Right lung (tissue), 10 donors: ENCODE measurements at places on chromosomes 2 and 18. TPM values are rescaled to one million over a fixed set of nuclear protein-coding genes. Genes with fewer than 3 reads are reported as not detected.

Gene RNPEPL1
- 36.7 TPM for polyA plus RNA-seq

DNA sequence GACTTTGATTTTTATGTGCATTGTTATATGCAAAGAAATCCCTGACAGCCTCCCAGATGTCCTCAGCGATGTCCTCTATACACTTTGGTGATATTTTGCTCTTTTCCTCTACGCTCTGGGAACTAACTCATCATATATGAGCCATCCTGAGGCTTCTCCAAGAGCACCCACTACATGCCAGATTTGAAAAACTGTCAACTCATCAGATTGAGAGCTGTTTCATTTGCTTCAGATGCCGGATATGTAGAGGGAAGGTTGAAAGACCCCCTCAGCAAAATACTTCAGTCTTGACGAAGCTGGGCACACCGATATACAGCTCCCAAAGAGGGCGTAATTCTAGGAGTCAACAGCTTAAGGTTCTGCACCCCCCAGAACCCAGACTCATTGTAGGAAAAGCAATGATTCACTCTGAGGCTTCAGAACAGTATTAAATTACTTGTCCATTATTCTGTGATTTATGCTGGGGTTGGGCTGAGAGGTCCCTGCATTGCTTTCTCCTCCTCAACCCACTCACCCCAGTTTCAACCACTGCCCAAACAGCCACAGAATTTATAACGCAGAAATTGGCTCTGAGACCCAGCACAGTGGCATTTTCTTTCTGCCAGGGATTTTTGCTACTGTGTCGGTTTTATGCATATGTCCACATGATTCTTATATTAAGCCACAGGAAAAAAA lies 341.8 kb downstream of the ALK start:
- no peak for DNase-seq

DNA sequence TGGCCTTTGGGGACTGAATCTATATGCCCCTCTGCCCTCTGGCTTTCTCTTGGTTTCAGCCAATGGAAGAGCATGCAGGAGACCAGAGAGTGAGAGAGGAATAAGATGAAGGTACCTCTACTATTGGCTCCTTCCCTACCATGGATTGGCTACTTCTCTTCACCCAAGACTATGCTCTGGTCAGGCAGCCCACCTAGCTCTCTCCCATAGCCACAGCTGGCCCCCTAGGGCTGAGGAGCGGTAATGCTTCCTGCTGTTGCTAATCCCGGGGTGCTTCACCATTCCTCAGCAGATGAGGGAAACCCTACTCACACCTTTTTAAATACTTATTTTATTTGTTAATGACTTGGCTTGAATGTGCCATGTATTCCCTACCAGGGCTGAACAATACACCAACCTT lies 142.4 kb downstream of the MREG start:
- DNase-seq = no peak

DNA sequence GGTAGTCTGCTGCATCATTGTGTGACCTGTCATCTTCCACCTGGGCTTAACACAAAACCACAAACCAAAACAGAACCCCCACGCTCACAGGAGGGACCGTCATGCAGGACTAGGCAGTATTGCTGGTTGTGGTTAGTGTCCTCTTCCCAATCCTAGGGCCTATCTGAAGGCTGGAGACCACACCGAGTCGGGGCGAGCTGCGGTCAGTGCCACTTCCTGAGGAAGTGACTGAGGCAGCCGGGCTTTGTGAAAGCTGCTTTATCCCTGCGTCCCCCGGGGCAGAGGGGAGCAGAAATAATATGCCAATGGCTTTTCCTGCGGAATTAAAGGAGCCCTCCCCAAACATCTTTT lies 22.9 kb downstream of the ZNF532 start:
- no peak for DNase-seq

GRCh38 chr2:46294176-46294836 lies 2.9 kb upstream of the EPAS1 start:
- no peak for DNase-seq

Gene SOX11
- 46.3 TPM for polyA plus RNA-seq
